ENCODE measurements at places on chromosomes 1 and 21. TPM values are rescaled to one million over a fixed set of nuclear protein-coding genes. Genes with fewer than 3 reads are reported as not detected.

DNA sequence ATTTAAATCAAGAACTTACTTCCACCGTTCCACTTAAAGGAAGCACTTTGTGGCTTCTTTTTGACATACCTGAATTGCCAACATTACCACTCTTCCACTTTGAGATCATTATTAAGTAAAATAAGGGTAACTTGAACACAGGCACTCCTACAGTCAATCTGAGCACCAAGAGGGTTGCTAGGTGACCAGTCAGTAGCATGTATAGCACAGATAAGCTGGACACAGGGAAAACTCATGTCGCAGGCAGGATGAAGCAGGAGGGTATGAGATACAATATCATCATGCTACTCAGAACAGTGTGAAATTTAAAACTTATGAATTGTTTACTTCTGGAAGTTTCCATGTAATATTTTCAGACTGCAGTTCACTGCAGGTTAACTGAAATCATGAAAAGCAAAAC lies 47.0 kb upstream of the RAP1GAP start:
- DNase-seq: no peak

- DNase-seq: no peak
Measured at GRCh38 chr1:41888756-41889155, 30.0 kb downstream of the HIVEP3 start.

- no peak for DNase-seq
Measured at GRCh38 chr21:32282992-32283391, 4.1 kb upstream of the MIS18A start.

DNA sequence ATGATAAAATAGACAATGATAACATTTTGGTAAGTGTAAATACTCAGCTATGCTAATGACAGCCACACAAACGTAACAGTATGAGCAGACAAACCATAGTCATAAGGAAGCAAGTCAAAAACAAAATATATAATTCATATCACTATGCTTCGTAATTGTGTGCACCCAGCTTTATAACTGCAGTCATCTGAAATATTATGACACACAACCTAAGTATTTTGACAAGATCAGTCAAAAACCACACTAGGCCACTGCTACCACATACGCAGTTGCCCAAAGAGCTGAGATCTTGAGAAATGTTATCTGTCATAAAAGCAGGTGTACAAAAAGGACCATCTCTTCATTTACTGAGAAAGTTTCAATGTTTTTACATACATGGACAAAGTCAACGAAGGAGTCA lies 26.0 kb downstream of the RNASEL start:
- DNase-seq: no peak

DNA sequence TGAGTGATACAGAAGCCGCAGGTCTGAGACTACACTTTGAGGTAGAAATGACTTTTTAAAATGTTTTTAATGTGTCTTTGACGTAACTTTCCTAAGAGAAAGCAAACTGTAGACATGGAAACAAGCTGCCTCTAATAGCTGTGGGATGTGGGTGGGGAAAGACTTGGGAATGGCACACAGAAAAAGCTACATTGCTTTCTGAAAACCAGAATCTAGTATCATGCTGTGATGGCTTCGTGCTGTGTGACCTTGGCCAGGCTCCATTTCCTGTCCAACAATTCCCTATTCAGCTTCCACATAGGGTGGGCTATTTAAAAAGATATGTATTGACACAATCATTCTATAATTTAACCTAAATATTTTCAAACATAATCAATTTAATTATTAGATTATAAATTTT lies 909.1 kb downstream of the NCAM2 start:
- DNase-seq: no peak

- DNase-seq: no peak
Measured at GRCh38 chr1:159561497-159561896, 25.7 kb upstream of the OR10J5 start.

DNA sequence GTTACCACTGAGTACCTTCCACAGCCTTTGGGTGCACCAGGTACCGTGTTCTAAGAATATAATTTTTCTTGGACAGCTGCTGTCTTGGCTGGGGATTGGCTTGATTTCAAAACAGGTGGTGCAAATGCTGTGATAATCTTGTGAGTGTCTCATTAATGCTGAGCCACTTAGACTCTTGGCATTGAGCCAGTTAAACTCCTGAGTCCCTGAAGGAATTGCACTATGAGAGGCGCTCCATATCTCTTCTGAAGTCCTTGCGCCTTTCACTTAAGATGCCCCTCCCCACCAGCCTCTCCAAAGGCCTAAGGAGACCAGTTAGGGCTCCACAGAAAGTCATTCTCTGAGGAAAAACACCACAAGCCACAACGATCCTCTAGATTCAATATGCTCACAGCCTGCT lies 51.0 kb downstream of the BACH1 start:
- DNase-seq: no peak

DNA sequence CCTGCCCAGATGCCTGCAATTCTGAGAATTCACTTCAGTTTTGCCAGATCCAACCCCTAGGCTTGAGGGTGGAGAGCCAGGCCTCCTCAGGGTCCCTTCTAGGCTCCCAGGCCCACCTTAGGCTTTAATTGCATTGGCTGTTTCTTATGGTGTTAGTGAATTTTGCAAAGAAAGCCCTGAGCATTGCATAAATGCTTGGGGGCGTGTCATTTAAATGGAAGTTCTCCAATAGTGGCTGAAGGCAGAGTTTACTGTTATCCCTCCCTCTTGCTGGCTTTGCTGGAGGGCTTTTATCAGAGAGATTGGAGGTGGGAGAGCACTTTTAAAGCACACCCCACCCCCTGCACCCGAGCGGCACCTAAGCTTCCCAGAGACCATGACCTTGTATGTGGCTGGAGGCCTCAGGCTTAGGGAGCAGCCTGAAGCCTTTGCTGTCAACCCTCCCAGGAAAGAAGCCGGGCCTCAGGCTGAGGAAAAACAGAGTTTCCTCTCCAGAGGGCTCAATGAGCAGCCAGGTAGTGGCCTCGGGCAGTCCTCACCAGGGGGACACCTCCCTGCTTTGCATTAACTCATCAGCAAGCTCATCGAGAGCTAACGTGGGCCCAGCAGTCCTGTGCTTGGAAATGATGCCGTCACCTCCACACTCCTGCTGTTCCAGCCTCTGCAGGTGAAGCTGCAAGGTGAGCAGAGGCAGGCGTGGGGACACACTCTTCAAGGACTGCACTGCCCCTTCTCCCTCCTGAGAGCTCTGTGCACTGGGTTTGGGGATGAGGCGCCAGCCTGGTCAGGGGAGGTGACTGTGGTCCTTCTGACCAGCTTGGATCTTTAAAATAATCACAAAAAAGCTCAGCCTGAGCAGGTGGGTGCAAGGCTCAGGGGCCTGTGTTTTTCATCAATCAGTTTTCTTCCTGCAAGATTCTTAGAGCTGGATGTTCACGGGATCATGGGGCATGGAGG lies 58.0 kb downstream of the STUM start:
- no peak for DNase-seq

DNA sequence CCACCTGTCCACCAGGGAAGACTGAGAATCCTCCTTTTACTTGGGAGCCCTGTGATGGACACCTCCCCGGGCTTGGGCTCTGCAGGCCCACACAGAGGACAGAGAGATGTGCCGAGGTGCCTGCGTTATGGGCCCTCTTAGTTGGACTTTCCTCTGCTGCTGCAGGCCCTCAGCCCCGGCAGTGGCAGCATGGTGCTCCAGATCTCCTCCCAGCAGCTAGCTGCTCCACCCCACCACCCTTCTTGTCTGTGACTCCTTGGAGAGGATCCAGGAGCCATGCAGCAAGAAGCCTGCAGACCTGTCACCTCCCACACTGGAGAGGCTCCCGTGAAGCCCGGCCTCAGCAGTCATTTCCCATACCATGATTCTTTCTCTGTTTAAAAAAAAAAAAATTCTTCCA lies 27.4 kb downstream of the PHGDH start:
- DNase-seq: no peak

- no peak for DNase-seq
Measured at GRCh38 chr1:223175633-223176032, 32.6 kb upstream of the TLR5 start.

GRCh38 chr1:92851729-92852128 lies 19.9 kb downstream of the RPL5 start:
- DNase-seq: no peak

GRCh38 chr1:10208537-10208936 lies 1.8 kb upstream of the KIF1B start:
- peak; percentile 76 for DNase-seq

GRCh38 chr21:36437745-36438128 lies 42.2 kb downstream of the CLDN14 start:
- DNase-seq: no peak

DNA sequence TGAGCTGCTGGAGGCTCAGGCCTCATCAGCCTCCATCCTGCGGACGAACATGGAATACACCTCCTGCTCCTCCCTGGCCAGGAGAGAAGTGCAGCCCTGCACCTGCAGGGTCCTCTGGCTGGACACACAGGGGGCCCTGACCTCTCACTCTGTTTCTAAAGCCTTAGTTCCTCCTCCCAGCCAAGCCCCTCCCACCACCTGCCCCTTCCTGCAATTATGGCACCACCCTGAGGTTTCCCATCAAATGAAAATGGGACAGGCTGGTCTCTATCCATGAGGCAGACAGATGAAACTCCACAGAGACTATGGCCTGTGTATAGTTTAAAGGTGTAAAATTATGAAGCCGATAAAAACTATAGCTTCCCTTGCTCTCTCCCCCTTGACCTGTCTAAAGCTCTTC lies 42.6 kb downstream of the CACNA1S start:
- DNase-seq: no peak

DNA sequence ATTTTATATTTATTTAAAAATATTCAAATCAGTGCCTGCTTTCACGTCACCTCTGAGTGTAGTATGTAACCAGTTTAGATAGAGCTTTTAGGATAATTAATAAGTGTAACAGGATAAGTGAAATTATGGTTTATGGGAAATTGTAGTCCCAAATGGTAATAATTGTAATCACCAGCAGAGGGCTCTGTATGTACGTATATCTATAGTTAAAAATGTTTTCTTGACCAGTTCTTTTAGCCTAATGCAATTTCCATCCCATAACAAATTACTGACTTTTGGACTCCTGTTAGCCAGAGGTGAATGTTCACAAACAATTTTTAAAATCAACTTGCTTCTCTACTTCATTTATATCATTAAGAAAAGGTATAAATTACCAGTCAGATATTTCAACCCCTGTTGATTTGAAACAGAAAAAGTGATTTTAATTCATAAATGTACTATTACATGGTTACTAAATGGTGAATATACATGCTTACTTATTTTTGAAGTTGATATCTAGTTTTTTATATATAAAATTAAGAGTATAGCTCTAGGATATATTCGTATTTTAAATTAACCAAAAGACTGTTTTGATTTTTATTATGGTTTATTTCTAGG lies 25.3 kb downstream of the SLC30A7 start:
- DNase-seq: no peak

DNA sequence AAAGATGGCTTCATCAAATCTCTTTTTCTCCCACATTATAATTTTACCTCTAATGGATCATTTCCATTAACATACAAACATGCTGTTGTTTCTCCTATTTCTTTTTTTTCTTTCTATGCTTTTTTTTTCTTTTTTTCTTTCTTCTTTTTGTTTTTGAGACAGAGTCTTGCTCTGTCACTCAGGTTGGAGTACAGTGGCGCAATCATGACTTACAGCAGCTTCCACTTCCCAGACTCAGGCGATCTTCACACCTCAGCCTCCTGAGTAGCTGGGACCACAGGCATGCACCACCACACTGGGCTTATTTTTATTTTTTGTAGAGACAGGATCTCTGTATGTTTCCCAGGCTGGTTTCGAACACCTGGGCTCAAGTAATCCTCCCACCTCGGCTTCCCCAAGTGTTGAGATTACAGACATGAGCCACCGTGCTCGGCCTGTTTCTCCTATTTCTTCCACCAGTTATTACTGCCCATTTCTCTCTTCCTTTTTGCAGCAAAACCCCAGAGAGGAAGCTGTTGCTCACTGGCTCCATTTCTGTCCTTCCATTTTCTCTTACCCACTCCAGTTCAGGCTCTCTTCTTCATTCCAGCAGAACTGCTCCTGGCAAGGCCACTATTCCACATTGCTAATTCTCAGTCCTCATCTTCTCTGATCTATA lies 32.1 kb upstream of the OPRD1 start:
- peak; percentile 16 for DNase-seq

GRCh38 chr1:201568859-201569294 lies 29.9 kb downstream of the NAV1 start:
- DNase-seq: no peak

- no peak for DNase-seq
Measured at GRCh38 chr1:225617479-225617878, 35.4 kb downstream of the ENAH start.

GRCh38 chr1:57376041-57376440 lies 47.8 kb downstream of the DAB1 start:
- no peak for DNase-seq

DNA sequence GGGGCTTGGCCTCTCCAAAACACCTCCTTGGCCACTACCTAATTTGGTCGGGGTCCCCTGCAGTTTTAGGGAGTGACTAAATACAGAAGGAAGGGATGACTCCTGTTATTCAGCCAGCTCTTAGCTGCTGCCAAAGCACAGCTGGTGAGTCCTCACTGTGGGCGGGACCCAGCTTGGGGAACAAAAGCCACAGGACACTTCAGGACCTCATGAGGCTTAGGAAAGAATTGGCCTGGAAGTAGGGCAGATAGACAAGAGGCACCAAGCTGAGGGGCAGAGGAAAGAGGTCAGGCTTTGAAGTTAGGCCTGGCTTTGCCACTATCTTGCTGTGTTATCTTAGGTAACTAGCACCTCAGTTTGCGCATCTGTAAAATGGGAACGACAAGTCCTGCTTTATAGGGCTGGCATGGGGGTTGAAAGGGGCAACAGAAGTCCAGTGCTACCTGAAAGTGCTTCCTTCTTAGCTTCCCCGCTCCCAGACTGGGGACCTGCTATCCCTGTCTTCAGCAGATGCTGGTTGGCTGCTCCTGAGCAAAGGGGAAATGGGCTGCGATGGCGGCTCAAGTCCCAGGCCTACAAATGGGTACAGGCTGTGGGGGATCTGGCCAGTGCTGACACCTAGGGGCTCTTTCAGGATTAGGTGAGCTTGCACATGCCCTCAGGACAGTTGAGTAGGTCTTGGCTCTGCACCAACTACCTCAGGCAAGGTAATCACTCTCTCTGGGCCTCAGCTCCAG lies 15.7 kb downstream of the IFI6 start:
- DNase-seq: peak; percentile 92

KRTAP6-3 gene
- not detected for total RNA-seq

NR1I3 gene
- not detected for total RNA-seq

E2F2 gene
- 0.24 TPM for total RNA-seq

THEM5 gene
- total RNA-seq: not detected

MNDA gene
- 7.5 TPM for total RNA-seq

LCA5L gene
- 1.7 TPM for total RNA-seq

DENND2C gene
- 2.7 TPM for total RNA-seq

PTPN22 gene
- 4.6 TPM for total RNA-seq

ALX3 gene
- not detected for total RNA-seq

NPHS2 gene
- not detected for total RNA-seq

All from posterior vena cava (tissue), 2 donors.